Activated naive CD4-positive, alpha-beta T cell treated with anti-CD3 and anti-CD28 coated beads, Interleukin-2, amount 10 ng/mL, durations not matched to agents 7 days and 5 days (primary cell): ENCODE measurements at places on chromosomes 7 and 10.

GRCh38 chr7:152677808-152678670, 2.1 kb upstream of the XRCC2 start:
- DNase-seq: no peak
- no peaks in the 10 kb centered on the region for H3K27me3 ChIP-seq
- H3K36me3 ChIP-seq: peaks cover 7% of the 10 kb centered on the region
- H3K27ac ChIP-seq: peak overlapping the region; percentile 67

DNA sequence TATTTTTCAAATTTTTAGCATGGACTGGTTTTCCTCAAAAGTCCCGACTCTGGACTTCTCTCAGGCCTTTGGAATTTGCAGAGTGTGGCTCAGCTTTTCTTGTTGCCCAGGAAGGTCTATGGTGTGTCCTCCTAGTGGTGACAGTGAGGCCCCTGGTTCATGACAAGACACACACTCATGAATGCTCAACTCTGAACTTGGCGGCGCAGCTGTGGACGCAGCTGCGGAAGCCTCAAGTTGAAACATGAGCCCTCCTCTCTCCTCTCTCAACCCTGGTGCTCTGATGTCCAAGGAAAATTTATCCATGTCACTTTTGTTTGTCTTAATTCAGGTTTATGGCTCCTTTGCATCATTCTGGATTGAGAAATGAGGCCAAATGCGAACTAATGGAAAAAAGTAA, 183.9 kb downstream of the HECW1 start:
- H3K4me3 ChIP-seq: no peak overlapping the region
- no peak for DNase-seq
- no peaks in the 10 kb centered on the region for H3K4me1 ChIP-seq
- H3K27me3 ChIP-seq: peaks cover 11% of the 10 kb centered on the region
- H3K36me3 ChIP-seq: no peaks in the 10 kb centered on the region

GRCh38 chr10:74620626-74621025, 205.8 kb upstream of the KAT6B start:
- peaks cover 13% of the 10 kb centered on the region for H3K36me3 ChIP-seq
- no peaks in the 10 kb centered on the region for H3K27me3 ChIP-seq
- no peak overlapping the region for H3K4me3 ChIP-seq
- H3K4me1 ChIP-seq: no peaks in the 10 kb centered on the region
- H3K27ac ChIP-seq: no peak overlapping the region

DNA sequence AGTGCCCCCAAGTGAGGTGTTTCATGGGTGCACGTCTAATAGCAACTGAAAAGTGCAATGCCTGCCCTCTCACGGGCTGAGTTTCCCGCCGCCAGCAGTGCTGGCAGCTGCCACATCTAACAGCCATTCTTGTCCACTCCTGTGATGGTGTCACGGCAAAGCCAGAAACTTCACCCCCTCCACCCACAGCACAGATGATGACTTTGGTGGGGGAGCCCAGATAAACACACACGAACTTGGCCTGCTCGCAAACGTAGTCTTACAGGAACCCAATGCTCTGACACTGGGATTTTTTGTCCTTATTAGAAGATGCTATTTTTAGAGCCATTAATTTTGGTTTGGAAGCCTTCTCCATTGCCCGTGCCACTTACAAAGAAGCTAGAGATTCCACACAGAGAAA, 26.7 kb downstream of the CPXM2 start:
- DNase-seq: no peak
- H3K27ac ChIP-seq: no peak overlapping the region
- H3K36me3 ChIP-seq: no peaks in the 10 kb centered on the region
- no peaks in the 10 kb centered on the region for H3K4me1 ChIP-seq
- no peaks in the 10 kb centered on the region for H3K27me3 ChIP-seq
